ENCODE measurements at places on chromosomes 4 and X. TPM values are rescaled to one million over a fixed set of nuclear protein-coding genes. Genes with fewer than 3 reads are reported as not detected.

The TMPRSS11B gene
- total RNA-seq: not detected

DNA sequence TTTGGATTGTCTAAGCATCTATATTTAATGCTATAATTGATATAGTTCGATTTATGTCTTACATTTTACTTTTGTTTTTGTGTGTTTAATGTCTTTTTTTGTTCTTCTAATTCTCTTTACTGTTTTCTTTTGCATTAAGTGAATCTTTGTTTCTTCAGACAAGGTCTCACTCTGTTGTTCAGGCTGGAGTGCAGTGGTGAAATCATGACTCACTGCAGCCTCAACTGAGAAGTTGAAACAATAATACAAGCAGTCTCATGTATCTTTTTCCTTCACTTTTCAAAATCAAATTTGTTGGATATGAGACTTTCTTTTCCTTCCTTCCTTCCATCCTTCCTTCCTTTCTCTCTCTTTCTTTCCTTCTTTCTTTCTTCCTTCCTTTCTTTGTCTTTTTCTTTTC is 1401.6 kb downstream of the ADGRL3 start:
- no peaks in the 10 kb centered on the region for H3K4me1 ChIP-seq
- no peaks in the 10 kb centered on the region for H3K36me3 ChIP-seq
- no peak overlapping the region for H3K27ac ChIP-seq
- DNase-seq: no peak

The DMRTC1B gene
- total RNA-seq: not detected

The UGT2A1 gene
- total RNA-seq: not detected

GRCh38 chr4:141711211-141711610 is 74.8 kb downstream of the IL15 start:
- peaks cover 19% of the 10 kb centered on the region for H3K4me1 ChIP-seq
- no peak overlapping the region for H3K27ac ChIP-seq
- no peaks in the 10 kb centered on the region for H3K36me3 ChIP-seq
- H3K4me3 ChIP-seq: no peak overlapping the region
- DNase-seq: no peak

The BEND2 gene
- total RNA-seq: not detected

GRCh38 chrX:119095936-119096335 is 23.1 kb downstream of the CT47C1 start:
- H3K4me3 ChIP-seq: no peak overlapping the region
- H3K36me3 ChIP-seq: no peaks in the 10 kb centered on the region
- no peak for DNase-seq
- no peak overlapping the region for H3K27ac ChIP-seq
- H3K27me3 ChIP-seq: no peaks in the 10 kb centered on the region

GRCh38 chr4:64001229-64001898 is 407.9 kb downstream of the TECRL start:
- DNase-seq: no peak
- H3K4me1 ChIP-seq: no peaks in the 10 kb centered on the region
- H3K36me3 ChIP-seq: no peaks in the 10 kb centered on the region
- no peak overlapping the region for H3K4me3 ChIP-seq
- H3K27ac ChIP-seq: no peak overlapping the region

DNA sequence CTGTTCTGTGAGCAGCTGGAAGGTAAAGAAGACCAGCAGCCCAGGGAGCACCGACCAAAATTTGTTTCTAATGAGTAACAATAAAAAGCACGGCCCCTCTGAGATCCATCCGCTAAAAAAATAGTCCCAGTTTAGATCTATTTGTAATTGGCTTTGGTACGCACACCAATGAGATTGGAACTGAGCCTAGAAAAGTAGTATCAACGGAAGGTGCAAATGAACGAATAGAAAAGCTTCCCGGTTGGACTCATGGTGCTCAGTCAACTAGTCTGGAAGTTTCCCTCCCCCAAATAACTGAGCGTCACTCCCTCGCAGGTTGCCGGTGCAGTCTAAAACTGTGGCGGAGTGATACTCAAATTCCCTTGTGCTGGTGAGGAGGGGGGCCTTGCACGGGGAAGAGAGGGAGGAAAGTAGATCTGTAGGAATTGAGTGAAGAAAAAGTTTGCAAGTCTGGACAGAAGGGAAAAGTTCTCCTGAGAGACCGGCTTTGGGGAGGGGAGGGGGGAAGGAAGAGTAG is at the start of gene COL4A5:
Gene COL4A5, plus strand, starts transcription at position 413 of the 517 bp plus-strand sequence. CDS start 288 bp downstream, outside the sequence.
- peak within 1 kb of the TSS; percentile 45 for H3K27ac ChIP-seq
- peak; percentile 80 for DNase-seq
- H3K4me1 ChIP-seq: no peaks in the 10 kb centered on the region
- H3K4me3 ChIP-seq: peak within 1 kb of the TSS; percentile 61
- H3K36me3 ChIP-seq: no peaks in the 10 kb centered on the region
- H3K27me3 ChIP-seq: no peaks in the 10 kb centered on the region

The BRS3 gene
- not detected for total RNA-seq

The FABP2 gene
- total RNA-seq: not detected

DNA sequence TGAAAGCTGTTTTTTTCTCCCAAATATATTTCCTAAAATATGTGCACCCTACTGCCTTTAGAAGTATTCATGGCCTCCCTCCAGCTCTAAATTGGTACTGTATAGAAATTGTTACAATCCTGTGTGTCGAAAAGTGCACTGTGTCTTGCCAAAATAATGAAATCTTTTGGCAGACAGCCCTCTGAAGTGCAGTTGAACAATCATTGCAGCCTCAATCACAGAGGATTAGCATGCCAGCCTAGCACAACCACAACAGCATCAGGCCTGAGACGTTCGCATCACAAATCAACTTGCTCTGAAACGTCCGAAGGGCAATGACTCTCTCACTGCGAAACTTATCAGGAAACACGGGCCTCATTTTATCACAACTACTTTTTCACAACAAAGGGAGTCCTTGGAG is 99.0 kb downstream of the ANOS1 start:
- H3K4me1 ChIP-seq: no peaks in the 10 kb centered on the region
- no peak for DNase-seq
- no peak overlapping the region for H3K27ac ChIP-seq
- H3K4me3 ChIP-seq: no peak overlapping the region

The CDKN2AIP gene
- total RNA-seq: 6.4 TPM

GRCh38 chr4:105150503-105150902 is 3.8 kb downstream of the TET2 start:
- no peak overlapping the region for H3K4me3 ChIP-seq
- no peak overlapping the region for H3K27ac ChIP-seq
- H3K27me3 ChIP-seq: no peaks in the 10 kb centered on the region
- H3K4me1 ChIP-seq: peaks cover 10% of the 10 kb centered on the region
- DNase-seq: no peak

DNA sequence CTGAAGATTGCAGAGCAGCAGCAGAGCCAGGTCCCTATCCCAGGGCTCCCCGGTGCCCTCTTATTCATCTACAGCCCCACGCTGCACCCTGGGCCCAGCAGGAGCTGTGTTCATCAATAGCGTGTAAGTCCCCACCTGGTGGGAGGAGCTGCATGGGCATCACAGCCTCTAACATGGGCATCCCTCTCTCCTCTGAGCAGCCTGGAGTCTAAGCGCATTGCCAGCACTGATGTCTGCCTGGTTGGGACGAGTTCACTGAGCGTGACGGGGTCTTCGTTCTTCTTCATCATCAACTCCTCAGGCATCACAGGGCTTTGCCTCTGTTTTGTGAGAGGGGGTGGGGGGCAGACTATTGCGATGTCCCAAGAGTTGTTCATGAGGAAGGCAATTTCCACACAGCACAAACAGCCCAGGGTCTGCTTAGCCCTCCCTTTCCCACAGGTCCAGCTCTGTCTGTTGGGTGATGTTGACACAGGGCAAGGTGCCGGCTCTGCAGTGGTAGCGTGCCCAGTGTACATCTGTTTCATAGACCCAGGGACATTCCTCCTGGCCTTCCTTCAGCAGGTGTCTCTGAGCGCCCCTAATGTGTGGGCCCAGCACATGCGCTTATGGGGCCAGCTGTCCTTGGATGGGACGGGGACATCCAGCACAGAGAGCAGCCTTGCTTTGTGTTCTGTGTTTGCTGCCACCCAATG is 85.9 kb downstream of the SORCS2 start:
- no peak overlapping the region for H3K4me3 ChIP-seq
- peaks cover 6% of the 10 kb centered on the region for H3K4me1 ChIP-seq
- no peak overlapping the region for H3K27ac ChIP-seq
- DNase-seq: no peak
